MG63 (cell line): ENCODE measurements at places on chromosomes 2 and 18. TPM values are rescaled to one million over a fixed set of nuclear protein-coding genes. Genes with fewer than 3 reads are reported as not detected.

Gene RAX
- total RNA-seq: not detected in 2 replicates

Gene SERPINB10
- not detected in 2 replicates for total RNA-seq

GRCh38 chr2:130853391-130853790 is 16.7 kb downstream of the ARHGEF4 start:
- DNase-seq: no peak

Gene KCNS3
- total RNA-seq: 5.2 and 10.7 TPM in 2 replicates

DNA sequence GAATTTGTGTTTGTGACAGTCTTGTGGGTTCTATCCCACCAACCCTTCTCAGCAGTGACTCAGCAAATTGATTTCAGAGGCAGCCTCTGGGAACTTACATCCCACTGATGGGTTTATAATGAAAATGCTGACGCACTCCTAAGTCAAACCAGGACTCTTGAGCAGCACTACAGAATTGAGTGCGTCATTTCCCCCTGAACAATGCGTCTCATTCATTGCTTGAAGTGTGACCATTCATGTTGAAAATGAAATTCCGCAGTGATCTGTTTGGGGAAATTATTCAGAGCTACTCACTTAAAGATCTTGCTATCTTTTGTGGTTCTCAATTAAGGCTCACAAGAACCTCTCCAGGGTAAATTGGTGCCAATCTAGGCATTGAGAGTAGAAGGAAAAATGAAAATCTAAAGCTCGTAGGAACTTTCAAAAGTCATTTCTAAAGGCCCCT is 417.7 kb upstream of the SLC14A2 start:
- no peak for DNase-seq

DNA sequence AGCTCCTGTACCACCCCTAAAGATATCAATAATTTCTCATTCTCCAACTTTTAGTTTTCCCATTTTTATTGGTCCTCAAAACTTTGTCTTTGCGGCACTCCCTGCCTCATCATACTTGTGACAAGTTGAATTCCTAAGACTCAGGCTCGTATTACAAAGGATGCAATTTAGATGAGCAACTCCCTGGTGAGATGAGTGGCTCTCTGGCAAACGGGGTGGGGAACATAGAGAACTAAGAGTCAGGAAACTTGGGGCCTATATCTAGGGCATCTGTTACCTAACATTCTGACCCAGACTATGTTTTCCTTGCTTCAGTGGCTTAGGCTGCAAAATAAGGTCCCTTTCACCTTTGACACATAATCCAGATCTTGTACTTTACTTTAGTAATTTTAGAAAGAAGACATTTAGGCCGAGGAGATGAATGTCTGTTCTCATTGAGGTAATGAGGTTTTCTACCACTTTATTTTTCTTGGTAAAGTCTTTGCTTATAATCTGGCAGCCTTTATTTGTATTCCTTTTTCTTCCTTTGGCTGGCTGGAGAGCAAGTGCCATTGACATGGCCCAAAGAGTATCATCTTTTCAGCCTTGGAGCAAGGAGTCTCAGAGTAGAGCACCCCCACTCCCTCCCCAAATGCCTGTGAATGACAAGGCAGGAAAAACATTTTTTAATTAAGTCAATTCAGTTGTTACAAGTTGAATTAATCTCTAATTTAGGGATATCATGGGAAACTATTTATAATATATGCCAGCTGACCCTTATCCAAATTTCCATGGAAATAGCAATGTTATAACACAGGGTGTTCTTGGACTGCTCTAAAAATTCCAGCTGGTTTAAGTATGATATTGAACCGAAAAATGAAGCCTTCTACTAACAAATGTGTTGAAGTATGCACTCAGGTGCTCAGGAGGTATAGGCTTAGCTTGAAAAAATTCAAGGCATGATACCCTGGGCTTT is 15.2 kb downstream of the TSPYL6 start:
- DNase-seq: peak; percentile 4

Gene AAMP
- total RNA-seq: 112 TPM in 2 replicates

Gene DYNAP
- not detected in 2 replicates for total RNA-seq

GRCh38 chr18:59535055-59535454 is 162.2 kb downstream of the CCBE1 start:
- DNase-seq: no peak

- DNase-seq: no peak
These were observed 201.0 kb upstream of the SP5 start for GRCh38 chr2:170514140-170514539.

- DNase-seq: no peak
These were observed 94.8 kb upstream of the KCNJ3 start for GRCh38 chr2:154603682-154604081.

Gene GRB14
- 1.1 and 1.4 TPM in 2 replicates for total RNA-seq

DNA sequence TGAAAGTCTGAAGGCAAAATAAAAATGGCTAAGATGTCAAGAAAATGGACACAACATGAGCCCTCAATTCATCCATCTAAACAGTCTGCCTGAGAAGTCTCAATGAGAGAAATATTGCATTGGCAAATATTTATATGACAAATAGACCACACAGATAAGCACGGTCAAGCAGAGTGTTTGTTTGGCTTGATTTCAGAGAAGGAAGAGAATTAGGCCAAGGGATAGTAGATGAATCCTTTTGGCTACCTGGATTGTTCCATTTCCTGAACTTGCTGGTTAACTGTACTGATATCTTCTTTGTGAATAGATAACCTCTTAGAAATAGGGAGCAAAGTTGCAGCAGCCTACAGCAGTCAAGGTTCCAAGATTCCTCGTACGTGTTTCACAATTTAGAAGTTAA is 129.6 kb downstream of the RBMS1 start:
- DNase-seq: no peak

DNA sequence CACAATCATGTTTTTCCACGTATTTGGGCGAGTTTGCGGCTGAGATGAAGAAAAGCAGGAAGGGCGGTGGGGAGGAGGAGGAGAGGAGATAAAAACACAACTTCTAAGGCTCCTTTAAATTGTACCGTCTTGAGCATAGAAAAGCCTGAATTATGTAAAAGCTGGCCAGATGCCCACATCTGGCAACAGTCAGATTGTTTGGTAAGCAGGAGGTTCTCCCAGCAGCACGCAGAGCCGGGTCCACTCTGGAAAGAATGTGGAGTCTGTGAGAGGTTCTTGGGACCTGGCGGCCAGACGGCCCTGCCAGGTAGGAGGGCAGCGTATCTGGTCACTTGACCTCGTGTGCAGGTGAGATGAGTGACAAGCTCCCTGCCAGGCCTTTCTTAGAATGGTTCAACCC is 215.3 kb upstream of the APCDD1 start:
- DNase-seq: no peak

Gene SNORC
- 1.1 and 4.1 TPM in 2 replicates for total RNA-seq

- DNase-seq: no peak
These were observed 14.7 kb downstream of the ZC3H6 start for GRCh38 chr2:112290088-112290487.

GRCh38 chr2:181900007-181900651 is 8.6 kb downstream of the ITPRID2 start:
- DNase-seq: no peak

- DNase-seq: no peak
These were observed 117.8 kb upstream of the DCC start for GRCh38 chr18:52222211-52222610.

DNA sequence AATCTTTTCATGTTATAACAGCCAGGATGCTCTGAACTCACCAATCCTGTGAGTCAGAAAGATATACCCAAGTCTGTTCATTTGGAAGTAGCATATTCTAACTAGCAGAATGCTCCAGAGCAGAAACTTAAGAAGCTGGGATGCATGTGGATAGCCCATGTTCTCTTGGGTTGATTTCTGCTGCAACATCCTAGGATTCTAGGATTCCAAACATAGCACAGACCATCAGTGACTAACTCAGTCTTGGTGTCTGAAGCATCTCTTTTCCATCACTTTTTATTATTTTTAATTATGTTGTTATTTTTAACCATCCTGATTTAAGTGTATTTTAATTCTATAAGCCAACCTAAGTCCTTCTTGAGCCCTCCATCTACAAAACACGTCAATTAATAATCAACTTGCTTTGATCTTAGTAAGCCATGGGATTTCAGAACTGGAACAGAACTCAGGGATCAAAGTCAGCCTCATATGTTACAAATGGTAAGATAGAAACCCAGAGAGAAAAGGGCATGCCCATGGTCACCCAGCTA is 85.4 kb downstream of the OSR1 start:
- DNase-seq: no peak

Gene CAPN14
- not detected in 2 replicates for total RNA-seq

GRCh38 chr2:131493199-131493968 is 1.2 kb upstream of the MZT2A start:
- DNase-seq: no peak

DNA sequence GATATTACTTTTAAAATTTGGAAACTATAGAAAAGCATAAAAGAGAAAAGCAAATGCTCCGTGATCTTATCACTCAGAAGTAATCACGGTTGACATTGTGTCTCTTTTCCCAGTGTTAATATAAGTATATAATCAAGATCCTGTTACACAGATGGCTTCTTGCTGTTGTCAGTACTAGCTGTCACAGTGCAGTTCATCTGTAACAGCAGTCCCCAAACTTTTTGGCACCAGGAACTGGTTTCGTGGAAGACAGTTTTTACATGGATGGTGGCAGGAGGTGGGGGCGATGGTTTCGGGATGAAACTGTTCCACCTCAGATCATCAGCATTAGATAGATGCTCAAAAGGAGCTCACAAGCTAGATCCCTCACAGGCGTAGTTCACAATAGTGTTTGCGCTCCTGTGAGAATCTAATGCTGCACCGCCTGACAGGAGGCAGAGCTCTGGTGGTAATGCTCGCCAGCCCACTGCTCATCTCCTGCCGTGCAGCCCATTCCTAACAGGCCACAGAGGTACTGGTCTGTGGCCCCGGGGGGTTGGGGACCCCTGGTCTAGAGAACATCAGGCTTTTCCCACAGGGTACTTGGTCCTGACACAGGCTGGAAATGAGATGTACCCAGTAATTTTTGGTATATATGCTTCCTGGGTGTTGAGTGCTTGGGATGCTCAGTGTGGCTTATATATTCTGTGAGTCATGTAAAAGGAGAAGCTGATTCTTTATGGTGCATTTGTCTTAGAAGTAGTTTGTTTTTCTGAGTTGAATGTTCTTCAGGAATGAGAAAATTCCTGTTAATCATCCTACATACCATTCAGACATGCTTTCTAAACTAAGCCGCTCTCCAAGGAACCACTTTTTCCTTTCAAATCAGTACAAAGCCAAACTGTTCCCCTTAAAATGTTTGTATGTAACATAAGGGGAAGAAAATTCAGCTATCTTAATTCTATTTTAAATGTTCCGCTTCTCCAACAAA is 121.8 kb downstream of the NCK2 start:
- DNase-seq: no peak

DNA sequence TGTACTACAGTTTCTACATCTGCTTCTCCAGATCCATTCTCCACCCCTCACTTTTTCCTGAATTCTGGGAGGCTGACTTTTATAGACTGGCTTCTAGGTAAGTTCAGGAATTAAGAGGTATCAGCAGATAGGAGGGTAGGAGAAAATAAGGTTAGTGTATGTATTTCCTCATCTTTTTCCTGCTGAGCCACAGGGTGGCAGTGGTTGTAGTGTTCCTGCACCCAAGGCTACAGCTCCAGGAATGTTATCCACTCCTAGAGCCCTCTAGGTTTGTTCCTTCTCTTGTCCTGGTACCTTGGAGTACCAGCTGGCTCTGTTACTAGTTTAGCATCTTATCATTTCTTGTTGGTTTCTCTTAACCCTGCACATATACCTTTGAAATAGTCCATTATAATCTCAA is 40.7 kb upstream of the C2orf66 start:
- peak; percentile 2 for DNase-seq

DNA sequence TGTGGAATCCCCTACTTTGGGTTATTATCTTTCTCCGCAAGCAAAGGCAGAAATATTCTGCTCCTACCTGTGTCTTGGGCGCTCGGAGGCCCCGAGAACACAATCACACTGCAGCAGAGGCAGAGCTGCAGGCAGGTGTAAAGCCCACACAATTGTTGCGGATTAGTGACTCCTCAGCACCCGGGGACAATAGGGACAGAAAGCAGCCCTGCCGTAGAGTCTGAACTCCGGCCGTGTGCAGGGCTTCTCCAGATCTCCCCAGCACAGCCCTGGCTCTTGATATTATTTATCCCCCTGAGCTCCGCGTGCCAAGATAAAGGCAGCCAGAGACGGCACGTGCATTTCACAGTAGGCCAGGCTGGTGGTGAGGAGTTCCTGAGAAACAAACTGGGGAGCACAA is 229.2 kb downstream of the EN1 start:
- no peak for DNase-seq

Gene SLC20A1
- total RNA-seq: 117 and 129 TPM in 2 replicates

Gene LYG2
- not detected in 2 replicates for total RNA-seq

GRCh38 chr2:138948070-138948539 is 167.9 kb upstream of the NXPH2 start:
- DNase-seq: peak; percentile 83

- DNase-seq: no peak
These were observed 635.0 kb downstream of the TSN start for GRCh38 chr2:122390406-122390805.

GRCh38 chr2:232438951-232439757 is 16.8 kb upstream of the ALPI start:
- peak; percentile 24 for DNase-seq

GRCh38 chr18:11081009-11081532 is 68.3 kb downstream of the PIEZO2 start:
- no peak for DNase-seq

Gene SLC4A3
- total RNA-seq: 3.0 and 4.9 TPM in 2 replicates

DNA sequence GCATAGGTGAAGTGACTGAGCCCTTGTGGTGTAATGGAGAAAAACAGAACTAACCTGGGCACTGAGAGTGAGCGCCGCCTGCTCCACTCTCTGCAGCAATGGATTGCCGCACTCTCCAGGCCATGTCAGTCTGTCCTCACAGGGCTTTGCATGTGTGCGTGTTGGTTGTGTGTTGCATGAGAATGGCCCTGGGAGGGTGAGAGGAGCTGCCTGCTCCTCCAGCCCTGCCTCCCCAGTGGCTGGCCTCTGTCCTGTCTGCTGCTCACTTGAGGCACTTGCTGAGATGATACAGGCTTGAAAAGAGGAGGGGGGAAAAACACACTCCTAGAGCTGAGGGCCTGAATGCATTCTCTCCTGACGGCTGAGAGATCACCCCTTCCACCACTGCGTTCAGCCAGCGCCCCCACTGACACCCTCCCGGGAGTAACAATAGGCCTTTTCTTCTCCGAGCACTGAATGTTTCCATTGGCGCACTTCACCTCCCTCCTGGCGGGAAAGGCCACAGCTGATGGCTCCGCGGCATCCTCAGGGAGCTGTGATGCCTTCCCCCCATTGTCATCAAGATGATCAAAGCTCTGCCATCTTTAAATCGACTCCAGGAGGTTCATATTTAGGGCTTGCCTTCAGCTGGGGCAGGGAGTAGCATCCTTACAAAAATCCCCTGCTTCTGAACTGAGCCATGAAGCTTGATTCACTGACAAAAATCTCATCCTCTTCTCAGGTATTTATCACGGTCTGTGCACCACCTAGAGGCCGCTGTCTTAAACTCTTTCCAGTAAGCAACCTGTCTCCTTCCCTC is 49.9 kb upstream of the DAPL1 start:
- no peak for DNase-seq

DNA sequence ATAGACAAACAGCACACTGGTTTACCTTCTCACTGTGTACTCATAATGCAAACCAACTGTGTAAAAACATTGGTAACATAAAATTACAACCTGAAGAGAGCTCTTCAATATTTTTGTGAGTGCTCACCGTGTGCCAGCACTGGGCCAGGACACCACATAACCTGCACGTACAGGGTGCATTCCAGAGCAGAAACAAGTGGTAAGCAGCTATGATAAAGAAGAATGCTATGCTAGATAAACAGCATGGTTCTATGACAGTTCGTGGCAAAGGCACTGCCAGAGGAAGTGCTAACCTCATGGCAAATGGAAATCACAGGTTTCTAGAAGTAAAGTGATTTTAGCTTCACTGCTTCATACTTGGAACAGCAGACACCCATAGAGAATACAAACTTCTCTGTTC is 343.5 kb downstream of the MTX2 start:
- DNase-seq: peak; percentile 74
